ENCODE measurements at places on chromosomes 1 and 21.

DNA sequence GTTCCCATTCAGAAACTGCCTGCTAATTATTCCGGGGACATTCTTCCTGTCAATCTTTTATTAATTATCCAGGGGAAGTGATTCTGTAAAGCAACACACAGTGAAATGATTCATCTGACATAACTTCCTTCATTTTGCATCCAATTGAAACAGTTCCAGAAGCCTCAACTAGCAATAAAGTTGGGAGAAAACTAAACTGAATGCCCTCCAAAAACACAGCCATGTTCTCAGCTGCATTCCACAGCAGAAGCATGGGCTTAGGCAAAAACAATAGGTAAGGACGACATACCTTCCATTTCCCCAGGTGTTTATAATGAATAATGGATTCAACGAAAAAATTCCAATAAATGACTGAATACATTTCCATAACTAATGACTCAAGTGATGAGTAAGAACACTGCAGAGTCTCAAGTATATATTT lies 36.9 kb upstream of the TARBP1 start:
- DNase-seq = peak; percentile 63

DNA sequence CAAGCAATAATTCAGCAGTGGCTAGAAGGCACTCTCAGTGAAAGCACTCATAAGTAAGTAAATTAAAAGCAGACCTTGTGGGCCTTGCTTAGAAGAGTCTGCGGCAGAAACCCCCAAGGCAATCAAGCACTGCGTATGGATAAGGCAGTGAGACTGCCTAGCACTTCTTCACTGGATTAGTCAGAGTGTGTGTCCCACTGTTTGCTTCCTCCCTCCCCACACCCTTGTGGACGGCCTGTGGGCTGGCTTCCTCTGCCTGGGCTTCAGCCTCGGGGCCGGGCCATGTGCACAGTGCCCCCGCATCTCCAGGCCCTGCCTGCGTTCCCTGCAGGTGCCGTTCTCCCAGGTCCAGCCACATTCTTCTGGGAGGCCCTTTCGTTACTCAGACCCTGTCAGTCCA lies 23.8 kb downstream of the AGT start:
- no peak for DNase-seq

- no peak for DNase-seq
Measured at GRCh38 chr1:201990427-201990826, 8.0 kb downstream of the RNPEP start.

DNA sequence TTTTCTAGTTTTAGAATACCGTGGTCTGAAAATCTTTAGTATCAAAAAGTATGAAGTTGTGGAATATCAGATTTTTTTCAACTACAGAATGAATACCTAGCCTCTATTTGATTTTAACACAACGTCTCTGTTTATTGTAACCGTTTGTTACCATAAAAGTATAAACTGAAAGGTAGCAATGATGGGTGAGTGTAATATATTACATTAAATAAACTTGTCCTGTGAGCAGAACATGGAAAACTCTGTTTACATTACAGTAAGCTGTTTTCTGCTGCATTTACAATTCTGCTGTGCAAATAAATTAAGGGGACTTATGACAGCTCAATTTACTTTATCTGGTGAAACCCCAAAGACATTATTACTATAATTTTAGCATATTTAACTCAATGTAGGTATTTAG lies 62.5 kb downstream of the CHRM3 start:
- no peak for DNase-seq

DNA sequence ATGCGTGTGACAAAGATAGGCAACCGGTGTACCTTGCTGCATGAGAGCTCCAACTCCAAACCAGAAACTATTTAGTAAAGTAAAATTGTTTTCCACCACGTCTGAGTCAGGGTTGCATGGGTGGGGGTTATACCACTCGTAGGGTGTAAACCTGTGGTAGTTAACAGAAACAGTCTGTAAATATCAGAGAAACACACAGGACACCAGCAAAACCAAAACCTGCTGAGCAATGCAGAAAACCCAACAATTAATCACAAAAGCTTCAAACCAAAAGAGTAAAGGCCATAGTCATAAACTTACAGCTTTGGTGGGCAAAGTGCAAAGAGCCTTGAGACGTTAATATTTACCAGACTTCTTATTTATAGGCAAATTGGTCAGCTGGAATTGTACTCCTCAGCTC lies 282.7 kb downstream of the BACH1 start:
- DNase-seq = no peak

GRCh38 chr21:29431680-29432079 lies 133.0 kb downstream of the BACH1 start:
- DNase-seq = no peak

DNA sequence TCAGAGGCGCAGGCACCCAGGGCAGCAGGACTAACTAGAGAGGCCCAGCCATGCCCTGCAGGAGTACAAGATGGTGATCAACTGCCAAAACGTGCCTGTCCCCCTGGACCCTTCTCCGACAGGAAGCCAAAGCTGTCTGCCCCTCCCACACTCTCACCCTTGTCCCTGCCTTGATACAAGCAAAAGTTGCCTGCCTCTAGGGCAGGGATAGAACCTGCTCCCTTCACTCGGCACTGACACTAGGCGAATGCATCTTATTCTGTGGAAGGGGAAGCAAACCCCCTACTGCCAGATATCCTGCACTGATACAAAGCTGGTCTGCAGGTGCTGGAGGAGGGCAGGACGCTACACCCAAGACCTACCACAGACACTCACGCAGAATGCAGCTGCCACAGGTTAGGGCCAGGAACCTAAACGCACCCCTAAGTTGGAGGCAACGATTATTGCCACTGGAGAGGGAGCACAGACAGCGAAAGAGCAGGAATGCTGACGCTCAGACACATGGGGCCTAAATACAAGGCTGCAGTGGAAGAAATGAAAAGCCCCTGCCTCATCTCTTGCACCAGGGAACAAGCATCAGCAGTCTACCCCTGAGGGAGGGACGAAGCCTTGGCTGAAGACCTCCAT lies 3.7 kb downstream of the TARBP1 start:
- no peak for DNase-seq

DNA sequence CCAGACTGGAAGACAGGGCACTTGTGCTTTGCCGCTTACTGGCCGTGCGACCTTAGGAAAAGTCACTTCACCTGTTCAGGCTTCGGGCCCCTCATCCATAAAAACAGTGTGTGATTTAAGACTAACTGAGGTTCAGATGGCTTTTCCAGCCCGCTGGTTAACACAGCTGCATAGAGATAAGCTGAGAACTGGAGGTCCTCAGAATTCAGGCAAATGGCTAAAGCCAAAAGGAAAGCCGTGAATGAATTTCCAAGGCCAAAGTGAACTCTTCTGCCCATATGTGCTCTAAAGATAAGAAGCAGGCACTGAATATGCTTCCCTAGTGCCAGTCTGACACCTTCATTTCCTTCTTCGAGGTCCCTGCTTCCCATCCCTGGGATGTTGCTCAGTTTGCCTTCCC lies 23.5 kb upstream of the SARS1 start:
- DNase-seq = no peak

- no peak for DNase-seq
Measured at GRCh38 chr1:223453902-223454301, 60.7 kb downstream of the CCDC185 start.

DNA sequence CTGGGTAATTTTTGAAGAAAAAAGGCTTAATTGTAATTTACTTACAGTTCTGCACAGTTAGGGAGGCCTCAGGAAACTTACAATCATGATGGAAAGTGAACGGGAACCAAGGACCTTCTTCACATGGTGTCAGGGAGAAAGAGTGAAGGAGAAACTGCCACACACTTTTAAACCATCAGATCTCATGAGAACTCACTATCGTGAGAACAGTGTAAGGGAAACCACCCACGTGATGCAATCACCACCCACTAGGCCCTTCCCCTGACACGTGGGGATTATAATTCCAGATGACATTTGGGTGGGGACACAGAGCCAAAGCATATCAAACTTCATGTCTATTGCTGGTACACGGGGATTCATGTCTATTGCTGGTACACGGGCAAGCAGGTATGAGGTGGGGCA lies 5.3 kb upstream of the SFT2D2 start:
- peak; percentile 43 for DNase-seq

DNA sequence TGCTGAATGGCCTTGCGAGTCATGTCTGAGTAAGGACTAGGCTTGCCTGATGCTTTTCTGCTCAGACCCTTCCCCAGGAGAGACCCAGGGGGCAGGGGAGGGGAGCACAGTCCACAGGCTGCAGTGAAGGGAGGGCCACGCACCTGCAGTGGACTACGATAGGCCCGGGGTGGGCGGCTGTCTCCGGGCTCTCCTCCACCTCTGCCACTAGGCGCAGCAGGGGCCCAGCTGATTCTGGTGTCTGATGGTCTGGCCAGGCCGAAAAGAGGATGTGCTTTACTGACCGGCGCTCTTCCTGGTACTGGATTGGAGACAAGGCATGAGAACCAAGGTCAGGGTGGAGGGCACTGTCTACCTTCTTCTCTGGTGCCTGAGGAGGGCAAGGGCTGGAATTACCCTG lies 7.9 kb upstream of the ARL8A start:
- DNase-seq = no peak
